ENCODE measurements at places on chromosomes 12 and 14.

DNA sequence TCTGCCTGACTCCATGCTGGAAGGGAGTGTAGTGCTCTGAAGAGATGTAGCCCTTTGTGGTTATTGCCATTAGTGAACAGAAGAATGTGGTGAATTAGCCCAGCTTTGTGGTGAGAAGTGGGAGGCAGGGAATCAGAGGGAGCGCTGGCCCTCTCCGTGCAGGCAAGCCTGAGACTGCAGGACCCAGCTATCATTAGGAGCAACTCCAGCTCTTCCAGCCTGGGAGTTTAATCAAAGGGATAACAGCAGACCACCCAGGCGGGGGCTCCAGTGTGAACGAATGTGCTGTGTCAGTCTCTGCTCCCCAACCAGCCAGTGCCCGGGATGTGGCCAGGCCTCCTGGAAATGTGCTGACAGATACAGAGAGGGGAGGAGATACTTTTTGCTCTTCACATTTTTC, 142.7 kb downstream of the TTLL5 start:
- DNase-seq = no peak

DNA sequence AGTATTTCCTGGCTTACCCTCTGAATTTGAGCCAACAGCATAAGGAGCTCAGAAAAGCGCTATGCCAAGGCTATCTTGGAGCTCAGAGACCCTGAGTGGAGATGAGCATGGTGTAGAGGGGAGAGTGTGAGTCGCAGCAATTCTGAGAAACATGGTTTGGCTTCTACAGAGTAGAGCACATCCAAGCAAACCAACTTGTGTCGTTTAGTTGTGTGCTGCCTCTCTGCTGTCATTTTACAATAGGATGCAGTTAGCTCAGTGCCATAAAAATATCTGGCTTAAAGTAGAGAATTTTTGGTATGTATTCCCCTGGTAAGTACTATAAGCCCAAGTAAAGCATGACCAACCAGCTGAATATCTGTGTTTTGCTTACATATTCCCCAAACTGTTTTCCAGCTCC, 249.2 kb downstream of the TRHDE start:
- no peak for DNase-seq

GRCh38 chr12:27109334-27110028, 27.1 kb upstream of the C12orf71 start:
- DNase-seq = no peak

DNA sequence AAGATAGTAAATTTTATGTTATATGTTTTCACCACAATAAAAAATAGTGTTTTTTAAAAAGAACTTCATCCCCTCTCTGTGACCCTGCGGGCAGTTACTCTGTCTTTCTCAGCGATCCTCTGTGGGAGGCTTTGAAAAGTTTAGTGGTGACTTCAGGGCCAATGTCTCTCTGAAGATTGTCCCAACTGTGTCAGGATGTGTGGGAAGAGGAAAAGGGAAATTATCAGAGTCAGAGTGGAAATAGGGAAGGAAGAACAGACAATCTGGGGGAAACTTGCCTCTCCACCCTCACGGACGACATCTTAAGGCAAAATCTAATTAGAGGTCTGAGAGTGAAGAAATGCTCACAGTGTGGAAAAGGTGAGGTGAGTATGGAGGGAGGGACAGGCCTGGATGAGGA, 3.5 kb upstream of the OR10P1 start:
- no peak for DNase-seq

- DNase-seq = no peak
These were observed 13.1 kb downstream of the NAA30 start for GRCh38 chr14:57403521-57403864.

- no peak for DNase-seq
These were observed 58.6 kb downstream of the TRHDE start for GRCh38 chr12:72330784-72331183.

GRCh38 chr12:91926848-91927247, 218.8 kb downstream of the BTG1 start:
- peak; percentile 94 for DNase-seq

DNA sequence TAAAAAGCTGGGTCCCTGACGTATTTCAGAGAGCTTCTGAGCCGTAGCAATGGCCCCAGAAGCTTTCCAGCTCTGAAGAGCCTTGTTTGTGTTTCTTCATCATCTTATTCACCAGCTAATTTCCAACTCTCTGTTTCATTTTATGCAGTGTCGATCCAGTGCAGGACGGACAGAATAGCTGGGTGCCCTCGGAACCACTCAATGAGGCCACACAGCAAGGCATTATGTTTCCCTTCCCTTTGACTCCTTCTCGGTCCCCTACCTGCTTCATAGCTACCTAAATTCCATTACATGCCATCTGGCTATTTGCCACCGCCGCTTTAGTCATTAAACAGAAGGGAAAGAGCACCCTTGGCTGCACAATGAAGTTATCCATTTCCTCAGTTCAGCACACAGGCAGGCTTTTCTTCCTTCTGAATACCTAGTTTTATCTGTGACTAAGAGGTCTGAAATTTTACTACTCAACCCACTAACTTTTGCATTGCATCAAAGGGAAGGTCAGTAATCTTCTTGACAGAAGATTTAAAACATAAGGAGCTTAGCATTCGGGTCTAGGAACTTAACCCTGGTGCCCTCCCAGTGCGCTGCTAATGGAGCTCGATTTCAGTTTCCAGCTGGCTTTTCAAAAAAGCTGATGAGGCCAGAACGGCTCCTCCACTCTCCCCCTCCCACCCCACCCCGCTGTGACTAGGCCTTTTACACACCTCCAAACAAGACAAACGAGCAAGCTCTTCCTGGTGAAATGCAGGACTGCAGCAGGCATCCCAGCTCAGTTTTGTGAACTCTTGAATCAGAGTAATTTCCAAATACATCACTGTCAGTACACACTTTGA, 176.8 kb downstream of the GXYLT1 start:
- DNase-seq = peak; percentile 87

DNA sequence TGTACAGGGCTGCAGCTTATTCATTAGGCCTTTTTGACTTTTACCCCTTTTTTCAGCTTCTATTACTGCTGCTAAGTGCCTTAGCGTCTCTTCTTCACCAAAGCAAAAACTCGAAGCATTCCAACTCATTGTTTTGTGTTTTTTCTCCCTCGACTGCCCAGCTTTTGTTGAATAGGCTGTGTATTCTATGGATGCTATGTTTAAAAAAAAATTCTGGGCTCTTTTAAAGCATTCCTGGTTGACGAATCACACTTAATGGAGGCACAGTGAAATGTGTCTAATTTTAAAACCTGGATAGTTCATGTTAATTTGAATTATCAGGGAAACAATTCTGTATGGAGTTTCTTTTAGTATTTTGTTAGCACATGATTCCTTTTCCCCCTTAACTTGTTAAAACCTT, 29.7 kb downstream of the KTN1 start:
- no peak for DNase-seq

GRCh38 chr12:76069339-76069738, 15.1 kb downstream of the NAP1L1 start:
- DNase-seq = no peak

GRCh38 chr14:96584199-96584906, 82.2 kb downstream of the PAPOLA start:
- DNase-seq = peak; percentile 77

GRCh38 chr12:113874999-113875561, 91.0 kb downstream of the RBM19 start:
- no peak for DNase-seq

Data from NCI-H69 (cell line).